ENCODE measurements at places on chromosomes 5 and 9.

DNA sequence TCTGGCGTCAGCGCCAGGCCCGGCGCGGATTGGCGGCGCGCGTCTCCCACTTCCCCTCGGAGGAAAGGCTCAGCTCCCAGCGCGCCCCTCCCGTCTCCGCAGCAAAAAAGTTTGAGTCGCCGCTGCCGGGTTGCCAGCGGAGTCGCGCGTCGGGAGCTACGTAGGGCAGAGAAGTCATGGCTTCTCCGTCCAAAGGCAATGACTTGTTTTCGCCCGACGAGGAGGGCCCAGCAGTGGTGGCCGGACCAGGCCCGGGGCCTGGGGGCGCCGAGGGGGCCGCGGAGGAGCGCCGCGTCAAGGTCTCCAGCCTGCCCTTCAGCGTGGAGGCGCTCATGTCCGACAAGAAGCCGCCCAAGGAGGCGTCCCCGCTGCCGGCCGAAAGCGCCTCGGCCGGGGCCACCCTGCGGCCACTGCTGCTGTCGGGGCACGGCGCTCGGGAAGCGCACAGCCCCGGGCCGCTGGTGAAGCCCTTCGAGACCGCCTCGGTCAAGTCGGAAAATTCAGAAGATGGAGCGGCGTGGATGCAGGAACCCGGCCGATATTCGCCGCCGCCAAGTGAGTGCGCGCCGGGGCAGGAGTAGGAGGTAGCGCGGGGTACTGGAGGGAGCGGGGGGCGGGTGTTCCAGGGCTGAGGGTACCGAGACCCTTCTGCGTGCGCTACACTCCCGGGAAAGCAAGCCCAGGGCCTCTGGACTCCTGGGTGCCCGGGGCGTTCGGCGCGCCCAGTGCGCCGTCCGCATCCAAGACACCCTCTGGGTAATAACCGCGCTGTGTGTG is at the start of gene MSX2:
Gene MSX2, plus strand, starts transcription at position 99 of the 777 bp plus-strand sequence. Its CDS starts 78 bp downstream, at position 177.
- peak; percentile 73 for DNase-seq

GRCh38 chr9:77514886-77515711 is 133.0 kb downstream of the GNA14 start:
- no peak for DNase-seq

GRCh38 chr5:141338538-141339306 is at the start of gene PCDHGA2:
PCDHGA2 (plus strand) TSS chr5:141338760.
- DNase-seq: no peak

- DNase-seq: no peak
These were observed 484.0 kb downstream of the ZNF608 start for GRCh38 chr5:124262470-124262869.

DNA sequence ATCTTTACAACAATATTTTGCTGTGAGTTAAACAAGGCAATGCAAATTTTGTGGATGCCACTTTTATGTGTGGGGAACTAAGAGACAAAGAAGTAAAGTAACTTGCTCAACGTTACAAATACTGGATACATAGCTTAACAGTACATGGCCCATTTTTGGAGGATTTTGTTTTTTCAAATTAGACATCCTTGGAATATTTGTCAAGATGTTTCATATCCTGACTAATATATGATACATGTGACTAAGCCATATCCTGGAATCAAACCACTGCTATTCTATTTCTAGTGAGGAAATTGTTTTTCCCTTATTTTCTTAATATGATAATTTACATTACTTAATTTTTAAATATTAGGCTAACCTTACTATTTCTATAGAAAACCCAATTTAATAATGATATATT is 529.8 kb downstream of the DMRTA1 start:
- DNase-seq: no peak

GRCh38 chr9:84832453-84832852 is 162.9 kb downstream of the NTRK2 start:
- no peak for DNase-seq

GRCh38 chr9:15370466-15371447 is 51.9 kb upstream of the SNAPC3 start:
- DNase-seq: no peak

DNA sequence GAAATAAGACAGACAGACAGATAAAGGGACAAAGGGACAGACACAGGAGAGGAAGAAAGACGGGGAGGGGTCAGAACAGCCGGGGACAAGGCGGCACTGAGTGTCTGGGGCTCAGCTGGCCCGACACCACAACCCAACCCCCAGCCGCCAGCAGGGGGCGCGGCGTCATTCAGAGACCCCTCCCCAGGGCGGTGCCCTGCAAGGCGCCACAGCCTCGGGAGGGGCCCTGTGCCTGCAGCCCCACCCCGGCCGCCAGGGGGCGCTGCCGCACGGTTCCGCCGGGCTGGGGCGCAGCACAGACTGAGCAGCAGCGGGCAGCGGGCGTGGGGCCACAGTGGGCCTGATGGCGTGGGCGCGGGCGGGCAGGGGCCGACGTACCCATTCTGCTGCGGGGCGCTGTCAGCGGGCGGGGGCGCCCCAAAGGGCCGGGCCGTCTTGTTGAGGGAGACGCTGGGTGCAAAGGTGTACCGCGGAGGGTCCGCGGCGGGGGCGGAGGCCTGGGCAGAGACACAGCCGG is 5.9 kb downstream of the PDLIM7 start:
- DNase-seq: no peak

- DNase-seq: no peak
These were observed 8.4 kb upstream of the SLC2A6 start for GRCh38 chr9:133487331-133487725.

DNA sequence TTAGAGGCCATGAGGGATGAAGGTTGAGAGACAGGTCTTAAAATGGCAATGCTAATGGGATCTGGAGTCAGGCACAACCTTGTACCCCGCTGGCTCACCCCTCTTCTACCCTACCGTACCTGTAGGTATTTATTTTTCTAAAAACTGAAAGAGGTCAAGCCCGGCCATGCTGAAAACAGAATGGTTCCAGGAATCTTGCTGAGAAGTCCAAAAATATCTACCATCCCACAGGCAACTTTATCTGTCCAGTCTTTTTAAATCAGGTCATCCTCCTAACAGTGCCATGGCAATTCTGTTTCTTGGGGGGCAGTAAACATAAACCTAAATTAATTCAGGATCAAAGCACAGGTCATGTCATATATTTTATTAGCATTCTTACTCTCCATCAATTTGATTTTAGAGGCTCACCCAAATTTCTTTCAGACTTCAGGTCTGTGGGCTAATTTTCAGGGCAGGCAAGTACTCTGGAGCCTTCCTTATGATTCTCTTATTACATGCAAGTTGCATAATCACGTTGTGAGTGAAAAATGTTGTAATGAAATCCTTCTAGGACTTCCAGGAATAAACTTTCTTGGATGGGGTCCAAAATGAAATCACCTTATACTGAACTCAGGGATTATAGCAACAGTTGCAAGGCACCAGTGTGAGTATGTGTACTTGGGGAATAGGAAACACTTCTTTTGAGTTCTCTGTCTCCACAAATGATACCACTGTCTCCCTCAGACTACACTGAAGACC is 102.7 kb upstream of the NREP start:
- no peak for DNase-seq

- DNase-seq: no peak
These were observed 32.3 kb upstream of the INSYN2B start for GRCh38 chr5:170012622-170013021.

DNA sequence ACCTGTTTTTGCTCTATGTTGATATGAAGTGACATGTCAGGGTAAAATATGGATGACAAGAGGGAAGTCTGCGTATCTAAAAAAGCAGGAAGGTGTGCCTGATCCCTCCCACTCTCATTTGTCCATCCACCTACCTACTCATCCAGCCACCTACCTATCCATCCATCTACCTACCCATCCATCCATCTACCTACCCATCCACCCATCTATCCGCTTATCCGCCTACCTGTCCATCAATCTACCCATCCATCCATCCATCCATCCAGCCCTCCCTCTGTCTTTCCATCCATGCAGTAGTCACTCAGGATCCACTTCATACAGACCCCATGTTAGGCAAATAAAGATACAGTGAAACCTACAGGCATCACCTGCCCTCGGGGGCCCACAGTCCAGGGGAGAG is 32.4 kb downstream of the LMX1B start:
- DNase-seq: no peak

- no peak for DNase-seq
These were observed 135.1 kb downstream of the NSG2 start for GRCh38 chr5:174180639-174181038.

GRCh38 chr5:126437721-126438120 is 14.5 kb downstream of the GRAMD2B start:
- DNase-seq: no peak

DNA sequence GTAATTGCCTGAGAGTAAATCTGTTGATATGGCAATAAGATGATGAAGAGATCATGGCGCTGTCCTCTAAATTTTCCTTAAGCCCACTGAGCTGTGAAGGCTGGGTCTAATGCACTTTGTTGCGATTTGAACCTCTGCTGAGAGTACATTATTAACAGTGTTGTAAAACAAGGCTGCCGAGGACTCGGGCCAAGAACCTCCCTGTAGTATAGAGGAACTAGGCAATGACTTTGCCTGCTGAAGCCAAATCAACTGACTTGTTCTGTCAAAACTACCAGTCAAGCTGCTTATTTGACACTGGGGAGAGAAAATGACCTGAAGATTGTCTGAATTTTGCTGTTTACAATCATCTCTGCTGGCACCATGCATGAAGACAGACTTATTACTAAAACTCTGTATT is 1154.7 kb downstream of the DTWD2 start:
- DNase-seq: no peak

DNA sequence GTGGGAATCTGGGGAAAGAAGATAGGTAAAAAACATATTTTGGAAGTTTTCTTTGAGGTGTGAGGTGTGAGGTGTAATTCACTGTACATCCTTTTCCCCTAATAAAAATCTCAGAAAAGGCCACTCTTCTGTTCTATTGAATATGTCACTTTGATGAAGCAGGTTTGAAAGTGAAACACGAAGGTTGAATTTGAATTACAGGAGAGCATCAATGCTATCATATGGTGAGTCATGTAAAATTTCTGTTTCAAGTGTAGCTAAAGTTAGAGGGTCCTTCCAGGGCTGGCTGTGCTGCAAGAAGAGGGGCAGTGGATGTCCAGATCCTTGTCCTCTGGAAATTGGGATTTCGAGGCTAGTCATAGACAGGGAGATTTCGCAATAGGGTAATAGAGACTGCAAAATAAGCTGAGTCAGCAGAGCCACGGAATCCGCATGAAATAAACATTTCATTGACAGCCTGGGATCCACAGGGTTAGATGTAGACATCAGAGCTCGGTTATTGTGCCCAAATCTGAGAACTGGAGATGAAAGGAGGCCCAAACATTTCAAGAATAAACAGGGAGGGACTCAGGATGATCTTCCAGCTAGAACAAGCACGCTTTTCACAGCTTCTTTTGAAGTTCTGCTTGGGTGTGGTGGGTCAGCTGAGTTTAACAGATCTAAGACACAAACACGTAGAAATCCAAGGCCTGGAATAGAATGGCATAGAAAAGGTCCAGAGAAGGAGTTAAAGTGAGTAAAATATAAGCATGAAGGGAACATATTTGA is 194.4 kb upstream of the CDKN2B start:
- DNase-seq: no peak

DNA sequence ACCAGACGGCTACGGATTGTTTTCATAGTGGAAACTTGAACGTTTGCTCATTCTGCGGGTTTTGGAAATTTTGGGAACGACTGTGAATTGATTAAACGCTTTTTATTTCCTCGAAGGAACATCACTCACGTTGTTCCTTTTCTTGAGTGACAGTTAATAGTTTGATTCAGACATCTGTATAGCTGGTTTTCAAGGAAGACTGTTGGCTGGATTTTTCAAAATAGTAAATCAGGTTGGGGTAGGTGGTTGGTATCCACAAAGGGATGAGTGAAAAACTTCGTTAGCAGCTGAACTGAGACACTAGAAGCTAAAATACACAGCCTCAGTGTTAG is 1.1 kb downstream of the TGFBR1 start:
- no peak for DNase-seq

GRCh38 chr5:118174671-118175070 is 813.7 kb downstream of the DTWD2 start:
- DNase-seq: no peak

DNA sequence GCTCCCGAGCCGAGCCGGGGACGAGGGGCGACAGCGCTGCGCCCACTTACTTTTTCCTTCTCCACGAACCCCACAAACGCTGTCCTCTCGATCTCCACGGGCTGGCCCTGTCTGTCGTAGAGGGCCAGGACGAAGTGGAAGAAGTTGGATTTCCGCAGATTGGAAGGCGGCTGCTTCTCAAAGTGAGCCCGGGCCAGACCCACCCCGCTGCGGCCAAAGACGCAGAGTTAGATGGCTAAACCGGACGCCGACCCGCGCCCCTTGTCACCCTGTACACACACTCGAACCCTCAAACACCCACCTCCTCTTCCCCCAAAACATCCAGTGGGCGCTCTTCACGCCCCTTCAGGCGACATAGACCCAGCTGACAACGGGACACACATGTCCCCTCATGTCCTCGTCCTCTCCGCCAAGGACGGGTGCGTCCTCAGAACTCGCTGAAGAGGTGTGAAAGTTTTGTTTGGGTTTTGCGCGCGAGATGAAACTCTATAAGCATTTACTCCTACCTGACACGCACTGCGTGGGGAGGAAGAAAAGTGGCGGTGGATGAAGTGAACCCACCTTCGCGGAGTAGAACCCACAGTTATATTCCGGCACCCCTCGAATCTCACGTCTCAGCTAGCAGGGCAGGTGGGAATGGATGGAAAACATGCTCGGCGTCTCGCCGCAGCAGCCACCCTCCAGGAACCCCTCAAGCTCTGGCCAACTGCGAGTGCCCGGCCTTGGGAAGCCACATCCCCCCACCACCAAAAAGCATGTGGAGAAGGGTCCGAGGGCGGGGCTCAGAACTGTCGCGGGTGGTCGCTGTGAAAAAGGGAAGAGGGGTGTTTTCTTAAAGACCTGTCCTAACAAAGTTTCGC is 2.6 kb downstream of the EBF1 start:
- DNase-seq: no peak

- no peak for DNase-seq
These were observed 28.8 kb downstream of the LPCAT1 start for GRCh38 chr5:1494780-1495524.

DNA sequence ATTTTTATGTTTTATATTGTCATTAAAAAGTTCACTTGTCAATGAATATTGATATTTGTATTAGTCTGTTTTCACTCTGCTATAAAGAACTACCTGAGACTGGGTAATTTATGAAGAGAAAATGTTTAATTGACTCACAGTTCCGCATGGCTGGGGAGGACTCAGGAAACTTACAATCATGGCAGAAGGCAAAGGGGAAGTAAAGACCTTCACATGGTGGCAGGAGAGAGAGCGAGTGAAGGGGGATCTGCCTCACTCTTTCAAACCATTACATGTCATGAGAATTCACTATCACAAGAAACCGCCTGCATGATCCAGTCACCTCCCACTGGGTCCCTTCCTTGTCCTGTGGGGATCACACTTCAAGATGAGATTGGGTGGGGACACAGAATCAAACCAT is 27.4 kb downstream of the SRD5A1 start:
- DNase-seq: no peak

- no peak for DNase-seq
These were observed 14.8 kb upstream of the C5orf46 start for GRCh38 chr5:147921136-147921535.

DNA sequence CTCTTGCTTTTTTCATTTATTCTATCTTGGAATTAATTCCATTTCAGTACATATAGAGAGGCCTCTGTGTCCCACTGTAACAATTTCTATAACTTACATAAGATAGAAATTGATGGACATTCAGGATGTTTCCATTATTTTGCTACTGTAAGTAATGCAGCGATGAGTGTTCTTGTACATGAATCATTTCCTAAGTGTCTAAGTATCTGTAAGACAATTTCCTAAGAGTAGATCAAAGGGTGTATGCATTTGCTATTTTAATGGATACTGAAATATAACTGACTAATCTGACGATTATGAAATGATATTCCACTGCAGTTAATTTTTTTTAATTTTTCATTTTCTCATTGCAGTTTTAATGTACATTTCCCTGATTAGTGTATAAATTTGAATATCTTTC is 23.0 kb upstream of the RBM22 start:
- no peak for DNase-seq

Data from SW 1271 (cell line).